ENCODE measurements at places on chromosomes 16 and 17.
A peak's percentile ranks its signal among the peaks of the same experiment; 100 is the strongest.

DNA sequence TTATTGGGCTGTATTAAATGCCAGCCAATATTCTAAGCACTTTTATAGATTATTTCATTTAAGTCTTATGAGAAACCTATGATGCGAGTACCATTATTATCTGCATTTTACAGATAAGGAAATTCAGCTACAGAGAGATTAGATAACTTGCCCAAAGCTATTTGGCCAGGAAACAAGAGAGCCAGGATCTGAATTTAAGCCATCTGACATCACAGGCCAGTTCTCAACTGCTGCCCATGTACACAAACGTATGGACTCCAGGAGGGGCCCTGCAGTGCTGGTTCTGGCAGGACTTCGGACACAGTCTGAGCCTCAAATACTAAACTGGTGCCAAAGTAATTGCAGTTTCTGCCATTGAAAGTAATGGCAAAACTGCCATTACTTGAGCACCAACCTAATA is 40.2 kb downstream of the CPPED1 start:
- no peak for DNase-seq

- DNase-seq, result no peak
Measured at GRCh38 chr17:59433586-59433985, 102.1 kb downstream of the YPEL2 start.

DNA sequence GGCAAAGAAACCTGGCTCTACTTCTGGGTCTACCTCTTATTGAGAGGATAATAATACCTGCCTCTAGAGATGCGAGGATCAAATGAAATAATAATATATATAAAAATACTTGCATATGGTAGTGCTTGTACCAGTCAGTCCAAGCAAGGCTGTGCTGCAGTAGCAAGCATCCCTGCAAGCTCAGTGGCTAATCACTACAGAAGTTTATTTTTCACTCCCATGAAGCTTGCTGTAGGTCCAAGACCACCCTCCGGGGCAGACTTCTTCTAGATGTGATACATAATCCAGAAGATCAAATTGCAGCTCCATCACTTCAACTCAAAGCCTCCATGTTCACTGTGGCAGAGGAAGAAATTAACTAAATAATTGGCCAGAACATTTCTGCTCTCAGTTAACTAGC is 48.9 kb upstream of the NKD1 start:
- no peak for DNase-seq

DNA sequence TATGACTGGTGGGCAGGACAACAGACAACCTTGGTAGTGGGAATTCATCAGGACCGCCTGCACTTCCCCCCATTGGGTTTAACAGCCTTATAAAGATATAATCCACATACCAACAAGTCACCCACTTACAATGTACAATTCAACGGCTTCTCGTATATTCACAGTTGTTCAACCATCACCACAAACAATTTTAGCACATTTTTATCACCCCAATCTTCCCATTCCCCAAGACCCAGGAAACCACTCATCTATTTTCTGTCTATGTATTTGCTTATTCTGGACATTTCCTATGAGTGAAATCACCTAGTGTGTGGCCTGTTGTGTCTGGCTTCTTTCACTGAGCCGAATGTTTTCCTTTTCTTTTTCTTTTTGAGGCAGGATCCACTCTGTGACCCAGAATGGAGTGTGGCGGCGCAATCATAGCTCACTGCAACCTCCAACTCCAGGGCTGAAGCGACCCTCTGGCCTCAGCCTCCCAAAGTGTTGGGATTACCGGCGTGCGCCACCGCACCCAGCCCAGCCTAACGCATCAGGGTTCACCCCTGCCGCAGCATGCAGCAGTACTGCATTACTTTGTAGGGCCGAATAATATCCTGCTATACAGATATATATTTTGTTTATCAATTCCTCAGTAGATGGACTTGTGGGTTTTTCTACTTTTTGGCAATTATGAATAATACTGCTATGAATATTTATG is 10.9 kb downstream of the ANKS3 start:
- DNase-seq, result no peak

- DNase-seq, result peak; percentile 54
Measured at GRCh38 chr16:14399378-14400284, 230.4 kb downstream of the PARN start.

- DNase-seq, result no peak
Measured at GRCh38 chr16:79316004-79316458, 284.5 kb downstream of the MAF start.

- no peak for DNase-seq
Measured at GRCh38 chr17:50658616-50659015, 23.9 kb downstream of the ABCC3 start.

DNA sequence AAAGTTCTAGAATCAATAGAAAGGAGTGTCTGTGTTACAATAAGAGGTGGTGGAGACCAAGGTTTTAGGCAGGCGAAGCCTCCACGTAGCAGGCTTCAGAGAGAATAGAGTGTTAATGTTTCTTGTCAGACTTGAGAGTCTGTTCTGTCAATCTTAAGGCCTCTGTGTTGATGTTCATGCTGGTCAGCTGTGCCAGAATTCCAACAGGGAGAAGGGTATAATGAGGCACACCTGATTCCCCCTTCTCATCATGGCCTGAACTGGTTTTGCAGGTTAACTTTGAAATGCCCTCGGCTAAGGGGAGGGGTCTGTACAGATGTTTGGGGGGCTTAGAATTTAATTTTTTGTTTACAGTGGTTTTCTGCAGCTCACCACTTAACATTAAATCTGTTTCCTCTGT is 46.0 kb downstream of the RNF112 start:
- no peak for DNase-seq

DNA sequence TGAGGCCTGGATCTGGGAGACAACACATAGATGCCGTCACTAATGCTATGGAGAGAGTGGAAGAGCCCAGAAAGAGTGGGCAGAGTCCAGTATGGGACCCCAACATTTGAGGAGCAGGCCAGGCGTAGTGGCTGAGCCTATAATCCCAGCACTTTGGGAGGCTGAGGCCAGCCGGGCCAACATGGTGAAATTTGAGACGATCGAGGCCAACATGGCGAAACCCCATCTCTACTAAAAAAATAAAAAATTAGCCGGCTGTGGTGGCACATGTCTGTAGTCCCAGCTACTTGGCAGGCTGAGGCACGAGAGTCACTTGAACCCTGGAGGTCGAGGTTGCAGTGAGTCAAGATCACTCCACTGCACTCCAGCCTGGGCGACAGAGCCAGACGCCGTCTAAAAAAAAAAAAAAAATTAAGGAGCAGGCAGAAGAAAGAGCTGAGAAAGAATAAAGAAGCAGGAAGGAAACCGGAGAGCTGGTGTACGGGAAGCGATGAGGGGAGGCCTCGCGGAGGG is 6.0 kb upstream of the DNAI2 start:
- DNase-seq, result no peak

- DNase-seq, result no peak
Measured at GRCh38 chr16:84278968-84279367, 15.7 kb upstream of the WFDC1 start.

GRCh38 chr16:143047-143446 is 4.6 kb upstream of the NPRL3 start:
- no peak for DNase-seq

DNA sequence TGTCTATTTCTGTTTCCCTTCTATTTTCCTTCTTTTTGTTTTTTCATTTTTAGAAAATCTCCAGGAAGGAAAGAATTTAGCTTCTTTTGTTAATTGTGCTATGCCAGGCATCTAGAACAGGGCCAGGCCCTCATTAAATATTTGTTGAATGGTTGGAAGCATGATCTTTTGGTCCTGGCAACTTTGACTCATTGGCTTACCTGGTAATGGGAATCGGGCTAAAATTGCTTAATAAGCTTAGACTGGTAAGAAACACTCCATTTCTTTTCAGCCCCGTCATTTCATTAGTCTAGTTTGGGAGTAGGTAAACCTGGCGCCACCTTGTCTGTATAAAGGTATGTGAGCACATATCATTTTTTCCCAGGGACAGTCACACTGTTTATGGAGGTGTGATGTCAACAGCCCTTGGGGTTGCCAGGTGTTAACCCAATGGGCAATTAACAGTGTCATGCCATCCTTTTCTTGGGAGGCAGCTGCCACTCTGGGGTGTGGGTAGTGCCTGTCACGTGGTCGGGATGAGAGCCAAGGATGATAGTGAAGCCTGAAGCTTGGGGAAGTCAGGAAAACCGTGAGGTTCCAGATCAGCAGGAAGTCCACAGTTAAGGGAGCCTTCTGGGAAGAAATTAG is 9.5 kb upstream of the NDEL1 start:
- DNase-seq, result no peak

DNA sequence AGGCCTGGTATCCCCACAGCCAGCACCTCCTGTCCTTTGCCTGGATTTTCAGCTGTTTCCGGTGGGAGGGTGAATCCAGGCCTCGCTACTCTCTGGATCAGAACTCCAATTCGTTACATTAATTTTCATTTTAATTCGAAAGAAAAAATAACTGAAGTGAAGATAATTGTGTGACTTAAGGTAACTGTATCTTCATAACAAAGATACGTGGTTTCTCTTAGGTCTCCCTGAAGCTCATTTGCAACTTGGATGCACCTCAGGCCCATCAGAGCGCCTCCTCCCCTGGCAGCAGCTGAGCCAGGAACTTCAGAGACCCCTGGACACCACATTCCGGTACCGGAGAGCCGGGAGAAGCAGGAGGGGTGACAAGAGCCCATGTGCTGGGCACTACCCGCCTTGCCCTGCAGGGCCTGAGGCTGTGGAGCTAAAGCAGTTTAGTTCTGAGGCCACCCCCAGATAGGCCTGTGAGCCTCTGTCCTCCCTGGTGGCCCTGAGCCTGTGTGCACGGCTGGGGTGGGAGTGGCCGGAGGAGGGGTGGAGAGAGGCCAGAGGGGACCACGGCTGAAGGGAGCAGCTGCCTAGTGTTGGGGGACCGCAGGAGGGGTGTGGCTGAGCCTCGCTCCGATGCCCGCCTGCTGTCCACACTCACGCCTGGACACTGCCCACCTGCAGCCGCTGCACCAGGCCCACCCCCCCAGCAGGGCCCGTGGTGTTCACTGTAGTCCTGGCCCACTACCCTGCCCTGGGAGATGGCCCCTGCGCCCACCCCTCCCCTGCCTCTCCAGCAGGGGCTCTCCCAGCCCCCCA is 11.4 kb upstream of the DUS1L start:
- no peak for DNase-seq

DNA sequence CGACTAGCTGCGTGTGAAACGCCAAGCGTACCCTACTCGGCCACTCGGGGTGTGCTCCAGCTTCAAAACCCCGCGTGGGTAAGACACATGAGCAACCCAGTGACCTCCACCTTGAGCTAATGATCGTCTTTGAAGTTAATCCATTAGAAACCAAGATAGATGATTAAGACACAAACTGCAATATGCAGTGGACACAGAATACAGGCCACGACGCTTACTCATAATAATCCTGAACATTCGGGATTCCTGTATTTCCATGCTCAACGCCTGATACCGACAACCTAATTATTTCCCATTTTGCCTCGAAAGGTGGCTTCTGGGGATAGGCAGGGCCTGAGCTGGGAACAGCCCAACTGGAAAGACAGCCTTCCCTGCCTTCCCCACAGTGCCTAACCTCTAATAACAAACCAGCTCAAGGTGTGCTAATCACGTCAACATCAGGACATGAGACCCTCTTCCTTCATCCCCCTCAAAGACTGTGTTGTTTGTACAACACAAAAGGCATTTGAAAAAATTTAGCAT is 504 bp upstream of the COPRS start:
- no peak for DNase-seq

- no peak for DNase-seq
Measured at GRCh38 chr16:87824991-87825841, 44.1 kb downstream of the SLC7A5 start.
